ENCODE measurements at places on chromosomes 11 and 22. TPM values are rescaled to one million over a fixed set of nuclear protein-coding genes. Genes with fewer than 3 reads are reported as not detected.

RAB38 gene
- total RNA-seq = 23.6 TPM

OR8D1 gene
- total RNA-seq = not detected

CD3D gene
- total RNA-seq = not detected

C22orf42 gene
- total RNA-seq = not detected

SLC7A4 gene
- total RNA-seq = 0.27 TPM

IL18 gene
- 4.4 TPM for total RNA-seq

JHY gene
- total RNA-seq = 6.2 TPM

OR5D14 gene
- total RNA-seq = not detected

DEFB131B gene
- not detected for total RNA-seq

CFAP300 gene
- 5.6 TPM for total RNA-seq

All from camera-type eye (tissue), 1 donor.